ENCODE measurements at places on chromosomes 12 and 14.

- no peak overlapping the region for H3K27ac ChIP-seq
- no peaks in the 10 kb centered on the region for H3K27me3 ChIP-seq
- no peak overlapping the region for H3K4me3 ChIP-seq
- peaks cover 39% of the 10 kb centered on the region for H3K36me3 ChIP-seq
Measured at GRCh38 chr12:118259079-118259478, 113.6 kb downstream of the TAOK3 start.

GRCh38 chr12:15546102-15546701 is 223.9 kb downstream of the PTPRO start:
- H3K36me3 ChIP-seq: no peaks in the 10 kb centered on the region
- H3K4me3 ChIP-seq: no peak overlapping the region
- DNase-seq: no peak
- H3K4me1 ChIP-seq: no peaks in the 10 kb centered on the region
- H3K27me3 ChIP-seq: no peaks in the 10 kb centered on the region

- peaks cover 92% of the 10 kb centered on the region for H3K4me1 ChIP-seq
- H3K27me3 ChIP-seq: no peaks in the 10 kb centered on the region
- no peaks in the 10 kb centered on the region for H3K36me3 ChIP-seq
- H3K4me3 ChIP-seq: no peak overlapping the region
- H3K27ac ChIP-seq: no peak overlapping the region
Measured at GRCh38 chr12:116184763-116185162, 92.7 kb downstream of the MED13L start.

- H3K27me3 ChIP-seq: no peaks in the 10 kb centered on the region
- H3K4me3 ChIP-seq: no peak overlapping the region
- H3K4me1 ChIP-seq: no peaks in the 10 kb centered on the region
- no peaks in the 10 kb centered on the region for H3K36me3 ChIP-seq
- no peak overlapping the region for H3K27ac ChIP-seq
Measured at GRCh38 chr12:79988368-79988767, 53.5 kb upstream of the PPP1R12A start.

GRCh38 chr12:104371043-104371870 is 67.7 kb downstream of the EID3 start:
- no peaks in the 10 kb centered on the region for H3K27me3 ChIP-seq
- no peaks in the 10 kb centered on the region for H3K4me1 ChIP-seq
- no peak for DNase-seq

DNA sequence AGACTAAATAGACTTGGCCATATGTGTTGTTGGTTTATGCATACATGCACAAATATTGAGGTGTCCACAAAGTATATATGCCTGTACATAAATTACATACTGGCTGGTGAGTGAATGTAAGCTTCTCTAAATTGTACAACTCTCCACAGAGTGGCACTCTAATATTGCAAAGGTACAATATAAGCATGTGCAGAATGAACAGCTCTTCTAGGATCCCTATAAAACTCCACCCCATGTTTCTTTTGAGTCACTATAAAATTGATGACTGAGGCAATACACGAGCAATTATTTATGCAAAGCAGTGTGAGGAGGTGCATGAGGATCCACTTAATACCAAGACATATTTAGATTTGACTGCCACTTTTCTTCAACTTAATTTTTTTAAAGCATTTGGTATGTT is 172.2 kb downstream of the NAV3 start:
- H3K27me3 ChIP-seq: no peaks in the 10 kb centered on the region
- DNase-seq: no peak
- H3K27ac ChIP-seq: no peak overlapping the region
- H3K36me3 ChIP-seq: peaks cover 8% of the 10 kb centered on the region
- H3K4me3 ChIP-seq: no peak overlapping the region

DNA sequence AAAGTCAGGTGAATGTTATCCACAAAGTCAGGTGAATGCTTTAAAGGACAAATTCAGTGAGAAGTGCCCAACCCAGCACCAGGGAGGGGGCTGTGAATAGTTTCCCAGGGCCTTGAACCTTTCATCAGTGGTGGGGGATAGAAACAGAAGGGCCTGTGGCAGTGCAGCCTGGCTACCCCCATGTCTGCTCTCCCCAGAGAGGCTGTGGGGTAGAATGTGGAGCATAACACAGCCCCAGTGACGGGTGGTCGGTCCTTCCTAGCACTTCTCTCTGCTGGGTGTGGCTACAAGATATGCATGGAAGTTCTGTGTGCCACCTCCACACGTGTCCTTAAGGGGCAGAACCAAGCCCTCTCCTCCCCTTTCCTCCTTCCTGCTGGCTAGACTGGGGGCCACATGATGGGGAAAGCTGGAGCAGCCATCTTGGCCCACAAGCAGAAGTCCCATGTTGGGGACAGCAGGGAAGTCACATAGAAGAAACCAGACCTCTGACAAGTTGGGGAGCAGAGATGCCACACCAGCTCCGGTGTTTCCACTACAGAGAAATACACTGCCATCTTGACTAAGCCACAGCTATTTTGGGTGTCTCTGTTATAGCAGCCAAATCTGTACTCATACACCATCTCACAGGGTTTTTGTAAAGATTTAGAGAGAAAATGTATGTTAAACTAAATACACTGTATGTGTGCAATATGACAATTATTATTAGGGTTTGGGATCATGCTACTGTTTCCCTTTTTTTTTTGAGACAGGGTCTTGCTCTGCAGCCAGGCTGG is 17.0 kb downstream of the RITA1 start:
- no peaks in the 10 kb centered on the region for H3K36me3 ChIP-seq
- H3K4me1 ChIP-seq: no peaks in the 10 kb centered on the region
- no peaks in the 10 kb centered on the region for H3K27me3 ChIP-seq

DNA sequence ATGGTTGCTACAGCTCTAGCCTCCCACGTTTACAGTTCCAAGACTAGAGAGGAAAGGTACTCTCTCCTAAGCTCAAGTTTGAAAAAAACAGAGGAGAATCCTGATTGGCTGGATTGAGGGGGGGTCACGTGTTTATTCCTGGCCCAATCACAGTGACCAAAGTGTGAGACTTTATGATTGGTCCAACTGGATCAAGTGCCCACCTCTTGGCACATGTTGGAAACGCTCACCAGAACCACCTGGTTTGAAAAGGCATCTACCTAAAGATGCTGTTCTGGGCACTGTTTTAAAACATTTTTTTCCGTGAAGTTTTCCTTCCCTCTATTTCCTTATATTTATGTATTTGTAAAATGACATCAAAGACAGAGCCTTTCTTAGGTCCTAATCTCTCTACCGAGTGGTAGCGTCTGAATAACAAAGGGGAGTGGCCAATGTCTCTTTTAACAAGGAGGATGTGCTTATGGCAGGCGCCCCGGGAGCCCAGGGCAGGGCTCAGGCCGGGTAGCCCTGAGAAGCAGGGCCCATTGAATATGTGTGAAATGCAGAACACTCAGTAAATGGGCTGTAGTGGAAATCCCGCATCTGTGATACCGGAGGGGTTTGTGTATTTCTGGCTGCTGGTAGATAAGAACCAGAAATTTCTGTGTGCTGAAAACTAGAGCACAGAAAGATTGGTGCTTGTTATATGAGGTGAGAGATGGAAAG is 146.2 kb downstream of the ATP23 start:
- no peaks in the 10 kb centered on the region for H3K36me3 ChIP-seq
- H3K4me3 ChIP-seq: no peak overlapping the region
- no peaks in the 10 kb centered on the region for H3K4me1 ChIP-seq
- H3K27me3 ChIP-seq: no peaks in the 10 kb centered on the region
- no peak for DNase-seq
- H3K27ac ChIP-seq: no peak overlapping the region

DNA sequence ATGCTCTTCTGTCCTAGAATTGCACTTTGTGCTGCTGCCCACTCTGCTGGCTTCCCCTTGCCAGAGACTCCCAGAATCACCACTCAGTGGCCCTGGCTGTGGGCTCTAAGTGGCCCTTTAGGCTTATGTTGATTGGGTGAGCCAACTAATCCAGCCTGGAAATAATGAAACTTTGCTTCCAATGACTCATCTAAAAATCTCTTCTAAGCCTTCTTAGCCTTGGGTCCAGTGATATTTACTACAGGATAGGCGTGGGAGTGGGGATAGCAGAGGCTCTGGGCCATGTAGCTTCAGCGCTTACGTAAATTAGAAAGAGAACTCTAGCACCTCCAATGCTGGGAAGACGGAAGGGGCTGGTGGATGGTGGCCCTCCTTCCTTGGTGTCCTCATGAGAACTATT is 137.9 kb downstream of the TTC8 start:
- no peaks in the 10 kb centered on the region for H3K36me3 ChIP-seq
- no peak for DNase-seq
- H3K4me1 ChIP-seq: no peaks in the 10 kb centered on the region
- no peaks in the 10 kb centered on the region for H3K27me3 ChIP-seq

DNA sequence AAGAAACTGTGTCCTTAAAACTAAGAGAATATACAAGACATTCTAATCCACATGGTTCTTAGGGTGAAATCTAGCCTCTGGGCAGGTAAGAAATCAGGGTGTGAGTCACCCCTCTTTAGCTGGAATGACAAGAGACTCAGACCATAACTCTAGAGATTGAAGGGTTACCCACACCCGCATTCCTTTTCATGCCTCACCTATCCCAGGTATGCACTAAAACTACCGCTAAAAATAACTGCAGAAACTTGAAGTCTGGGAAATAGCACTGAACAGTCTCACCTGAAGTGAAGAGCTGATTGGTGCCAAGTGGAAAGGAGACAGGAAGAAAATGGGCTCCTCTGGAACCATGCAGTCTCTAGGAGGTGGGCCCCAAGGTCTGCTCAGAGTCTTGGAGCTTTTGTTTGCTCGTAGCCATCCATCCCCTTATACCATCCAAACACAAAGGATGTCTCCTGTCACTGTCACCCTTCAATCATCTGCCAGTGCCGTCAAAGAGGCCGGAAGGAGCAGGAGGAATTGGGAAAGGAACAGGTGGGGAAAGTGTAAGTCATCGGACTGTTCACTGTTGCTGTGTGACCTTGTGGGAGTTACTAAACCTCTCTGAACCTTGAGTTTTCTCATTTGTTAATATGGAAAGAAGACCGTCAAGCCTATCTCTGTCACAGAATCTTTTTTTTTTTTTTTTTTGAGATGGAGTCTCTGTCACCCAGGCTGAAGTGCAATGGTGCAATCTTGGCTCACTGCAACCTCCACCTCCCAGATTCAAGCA is 22.4 kb downstream of the DDX47 start:
- H3K4me3 ChIP-seq: no peak overlapping the region
- H3K4me1 ChIP-seq: no peaks in the 10 kb centered on the region
- no peaks in the 10 kb centered on the region for H3K27me3 ChIP-seq
- no peaks in the 10 kb centered on the region for H3K36me3 ChIP-seq
- DNase-seq: no peak

DNA sequence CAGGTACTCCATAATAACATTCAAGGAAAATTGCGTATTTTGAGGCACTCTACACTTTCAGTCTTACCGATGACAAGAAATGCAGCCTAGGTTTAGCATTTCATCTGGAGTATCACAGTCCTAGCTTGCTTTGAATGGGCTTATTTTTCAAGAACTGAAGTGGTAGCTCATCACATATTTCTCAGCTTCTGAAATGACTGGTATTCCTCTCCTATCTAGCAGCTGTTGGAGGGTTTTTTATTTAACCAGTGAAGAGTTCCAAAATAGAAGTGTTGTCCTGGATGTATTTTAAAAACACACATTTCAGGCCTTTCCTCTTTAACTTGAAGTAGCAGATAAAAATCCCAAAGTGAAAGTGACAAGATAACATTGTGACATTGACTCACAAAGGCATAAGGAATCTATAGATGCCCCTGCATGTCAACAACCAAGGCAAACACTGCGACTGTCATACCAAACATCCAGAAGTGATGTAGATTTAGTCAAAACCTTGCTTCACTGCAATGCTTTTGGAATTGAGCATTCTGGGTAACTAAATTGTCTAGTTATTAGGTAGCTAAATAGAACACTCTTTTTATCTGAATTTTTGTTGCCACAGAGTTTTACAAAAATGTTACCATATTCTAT is 182.2 kb upstream of the FBXO33 start:
- no peak overlapping the region for H3K4me3 ChIP-seq
- no peaks in the 10 kb centered on the region for H3K27me3 ChIP-seq
- no peaks in the 10 kb centered on the region for H3K36me3 ChIP-seq

DNA sequence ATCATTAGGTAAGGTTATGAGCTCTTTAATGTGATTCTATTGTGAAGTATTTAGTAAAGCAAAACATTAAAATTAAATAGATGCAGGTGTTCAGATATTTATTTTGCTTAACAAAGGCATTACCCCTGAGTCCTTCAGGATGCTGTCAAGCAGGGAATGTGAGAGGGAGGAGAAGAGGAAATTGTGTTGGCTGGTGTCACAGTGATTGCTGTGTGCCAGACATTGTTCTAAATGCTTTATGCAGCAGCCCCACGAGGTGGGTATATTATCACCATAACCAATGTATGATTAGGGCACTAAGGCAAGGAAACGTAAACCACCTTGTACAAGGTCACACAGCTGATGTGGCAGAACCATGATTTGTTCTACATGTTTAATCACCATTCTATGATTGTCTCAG is 80.1 kb downstream of the STAB2 start:
- H3K27me3 ChIP-seq: no peaks in the 10 kb centered on the region
- H3K4me3 ChIP-seq: no peak overlapping the region
- H3K36me3 ChIP-seq: no peaks in the 10 kb centered on the region
- no peak for DNase-seq
- no peak overlapping the region for H3K27ac ChIP-seq

DNA sequence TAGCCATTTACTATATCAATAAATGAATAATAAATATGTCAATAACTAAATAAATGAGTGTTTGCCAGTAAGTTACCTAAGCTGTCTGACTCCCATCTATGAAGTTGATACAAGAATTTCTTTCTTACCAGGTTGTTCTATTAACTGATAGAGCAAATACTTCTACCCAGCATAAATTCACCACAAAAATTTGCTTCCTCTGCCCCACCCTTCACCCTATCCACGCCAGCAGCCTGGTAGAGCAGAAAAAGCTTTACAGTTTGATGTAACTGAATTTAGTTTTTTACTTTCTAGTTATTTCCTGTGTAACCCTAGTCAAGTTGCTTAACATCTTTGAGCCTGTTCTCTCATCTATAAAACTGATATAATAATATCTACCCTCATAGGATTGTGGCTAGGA is 94.9 kb upstream of the SLC16A7 start:
- DNase-seq: no peak
- H3K4me1 ChIP-seq: no peaks in the 10 kb centered on the region
- no peak overlapping the region for H3K27ac ChIP-seq
- no peak overlapping the region for H3K4me3 ChIP-seq
- H3K36me3 ChIP-seq: no peaks in the 10 kb centered on the region

DNA sequence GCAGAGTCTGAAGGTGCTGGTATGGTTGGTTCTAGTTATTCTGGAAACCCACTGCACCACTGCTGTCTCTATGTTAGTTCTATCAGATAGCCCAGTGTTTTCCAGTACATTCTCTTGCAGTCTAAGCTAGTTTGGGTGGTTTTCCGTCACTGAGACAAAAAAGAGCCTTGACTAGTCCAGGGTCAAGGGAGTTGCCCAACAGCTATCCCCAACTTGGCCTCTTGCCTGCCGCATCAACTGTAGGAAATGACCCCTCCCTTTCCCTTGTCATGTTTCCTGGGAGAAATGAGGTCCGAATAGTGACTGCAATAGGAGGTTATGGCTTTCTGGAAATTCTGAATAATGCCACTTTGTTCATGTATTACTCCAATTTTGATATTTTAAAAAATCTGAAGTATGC is 160.4 kb downstream of the EFCAB11 start:
- H3K4me1 ChIP-seq: peaks cover 5% of the 10 kb centered on the region
- H3K4me3 ChIP-seq: no peak overlapping the region
- H3K27ac ChIP-seq: peak overlapping the region; percentile 92
- no peaks in the 10 kb centered on the region for H3K36me3 ChIP-seq
- peak; percentile 63 for DNase-seq

GRCh38 chr14:64885559-64885958 is 5.9 kb upstream of the SPTB start:
- no peak overlapping the region for H3K27ac ChIP-seq
- DNase-seq: no peak
- peaks cover 4% of the 10 kb centered on the region for H3K4me1 ChIP-seq
- no peaks in the 10 kb centered on the region for H3K36me3 ChIP-seq

GRCh38 chr12:113962733-113963132 is 3.4 kb downstream of the RBM19 start:
- no peak for DNase-seq
- peaks cover 8% of the 10 kb centered on the region for H3K4me1 ChIP-seq
- H3K27me3 ChIP-seq: no peaks in the 10 kb centered on the region
- no peak overlapping the region for H3K27ac ChIP-seq

All from tibial nerve (tissue), 4 donors.